ENCODE measurements at places on chromosomes 16 and 17.

DNA sequence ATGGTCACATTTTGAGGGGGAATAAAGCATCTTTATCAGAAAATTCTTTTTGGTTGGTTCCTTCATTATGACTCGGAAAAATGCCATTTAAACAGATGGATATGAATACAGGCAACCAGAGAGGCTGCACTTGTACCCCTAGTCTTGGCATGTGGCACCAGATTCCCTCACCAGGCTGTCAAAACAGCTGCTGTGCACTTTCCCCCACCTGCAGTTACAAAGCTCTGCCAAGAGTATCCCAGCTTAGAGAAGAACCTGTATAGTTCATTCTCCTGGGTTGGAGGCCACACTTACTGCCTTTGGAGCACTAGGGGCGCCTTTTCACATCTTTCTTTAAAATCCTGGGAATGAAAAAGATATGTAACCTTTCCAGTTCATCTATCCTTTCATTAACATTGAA is 190.3 kb downstream of the KIF2B start:
- DNase-seq: no peak

- no peak for DNase-seq
These were observed 235.6 kb downstream of the ZNF423 start for GRCh38 chr16:49620158-49620868.

GRCh38 chr17:48970865-48971687 is 2.7 kb upstream of the GIP start:
- no peak for DNase-seq

GRCh38 chr17:44775136-44775837 is 16.5 kb downstream of the ADAM11 start:
- DNase-seq: no peak

GRCh38 chr16:74575807-74576643 is 30.9 kb downstream of the GLG1 start:
- no peak for DNase-seq

DNA sequence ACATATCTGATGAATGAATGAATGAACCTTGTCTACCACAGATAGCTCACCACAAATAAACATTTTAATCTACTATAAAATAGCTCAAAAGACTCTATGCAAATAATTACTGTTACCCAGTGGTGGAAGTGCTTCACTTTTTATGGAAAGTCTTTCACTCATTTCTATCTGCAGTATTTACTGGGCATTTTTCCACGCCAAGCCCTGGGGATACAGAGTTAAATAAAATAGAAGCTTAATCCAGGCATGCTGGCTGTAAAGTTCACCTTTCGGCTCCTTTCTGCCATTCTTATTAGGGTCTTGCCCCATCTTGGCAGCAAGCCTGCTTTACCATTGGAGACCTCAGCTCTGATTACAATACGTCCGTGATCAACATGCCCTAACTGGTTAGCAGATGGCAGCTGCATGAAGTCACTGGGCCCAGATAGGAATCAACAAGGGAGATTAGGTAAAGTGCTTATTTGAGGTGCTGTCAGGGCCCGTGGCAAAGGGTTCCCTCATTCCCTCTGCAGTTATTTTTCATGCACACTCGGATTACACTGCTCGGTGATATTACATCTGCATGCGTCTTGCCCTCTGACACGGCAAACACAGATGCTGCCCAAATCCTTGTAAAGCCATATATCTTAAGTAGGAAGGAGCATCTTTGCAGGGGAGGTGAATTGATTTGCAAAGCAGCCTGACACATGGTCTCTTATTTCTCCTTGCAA is 648.9 kb downstream of the WWOX start:
- no peak for DNase-seq

GRCh38 chr17:72487731-72488494 is 367.1 kb downstream of the SOX9 start:
- DNase-seq: no peak

GRCh38 chr17:60675997-60676396 is 1.7 kb upstream of the BCAS3 start:
- DNase-seq: no peak
